ENCODE measurements at places on chromosomes 5 and 9.

GRCh38 chr5:140255460-140256157, 47.3 kb downstream of the PFDN1 start:
- no peak for DNase-seq

DNA sequence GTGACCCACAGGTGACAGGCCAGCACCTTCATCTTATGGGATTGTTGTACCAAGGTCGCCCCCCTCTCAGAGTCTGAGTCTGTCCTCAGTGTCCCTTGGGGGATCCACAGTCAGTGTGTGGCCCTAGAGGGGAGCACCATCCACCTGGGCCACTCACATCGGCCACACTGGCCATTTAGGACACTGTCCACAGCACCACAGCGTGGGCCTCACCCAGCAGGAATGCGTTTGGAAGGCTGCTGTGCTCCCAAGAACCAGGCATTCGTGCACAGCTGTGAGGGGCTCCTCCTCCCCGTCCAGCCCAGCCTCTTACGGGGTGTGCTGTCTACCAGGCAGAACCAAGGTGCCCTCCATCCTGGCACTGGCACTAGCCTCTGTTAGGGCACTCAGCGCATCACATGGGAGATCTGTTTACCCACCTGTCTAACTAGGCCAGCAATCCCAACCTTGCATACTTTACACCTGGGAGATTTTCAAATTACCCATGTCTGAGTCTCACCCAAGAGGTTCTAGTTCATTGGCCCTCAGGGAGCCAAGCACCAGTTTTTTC, 24.5 kb upstream of the UBE2QL1 start:
- DNase-seq: no peak

- no peak for DNase-seq
Observed at GRCh38 chr5:139132515-139132914, 65.7 kb downstream of the SIL1 start.

DNA sequence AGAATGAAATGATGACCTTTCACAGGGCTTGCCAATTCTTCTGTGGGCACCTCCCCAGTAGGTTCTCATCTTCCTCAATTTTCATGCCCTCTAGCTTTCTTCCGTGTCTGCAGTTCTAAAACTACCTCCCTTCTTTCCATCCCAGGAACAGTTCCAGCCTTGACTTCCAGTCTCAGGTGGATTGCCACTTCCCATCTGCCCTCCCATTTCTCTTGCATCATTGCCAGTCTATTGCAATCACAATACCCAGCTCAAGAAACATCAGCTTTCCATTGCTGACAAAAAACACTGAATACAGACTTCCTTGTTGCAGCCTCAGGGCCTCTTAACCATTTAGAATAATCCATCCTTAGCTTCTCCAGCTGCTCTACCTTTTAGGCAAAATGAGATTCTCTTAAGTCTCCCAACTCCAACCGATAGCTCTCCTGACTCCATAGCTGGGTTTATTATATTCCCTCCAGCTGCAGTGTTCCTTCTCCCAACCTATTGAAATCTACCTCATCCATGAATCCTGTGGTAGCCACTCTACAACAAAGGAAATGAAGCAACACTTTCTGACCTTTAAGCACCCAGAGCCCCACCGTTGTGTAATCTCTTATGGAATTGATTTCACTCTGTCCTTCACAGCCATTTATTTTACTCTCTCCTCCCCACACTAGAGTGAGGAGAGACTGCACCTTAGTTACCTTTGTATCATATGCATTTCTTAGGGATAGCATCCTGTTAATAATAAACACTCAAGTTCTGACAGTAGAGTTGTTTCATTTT, 75.6 kb upstream of the PCA3 start:
- DNase-seq: no peak
